ENCODE measurements at places on chromosomes 4 and X.
A peak's percentile ranks its signal among the peaks of the same experiment; 100 is the strongest.

DNA sequence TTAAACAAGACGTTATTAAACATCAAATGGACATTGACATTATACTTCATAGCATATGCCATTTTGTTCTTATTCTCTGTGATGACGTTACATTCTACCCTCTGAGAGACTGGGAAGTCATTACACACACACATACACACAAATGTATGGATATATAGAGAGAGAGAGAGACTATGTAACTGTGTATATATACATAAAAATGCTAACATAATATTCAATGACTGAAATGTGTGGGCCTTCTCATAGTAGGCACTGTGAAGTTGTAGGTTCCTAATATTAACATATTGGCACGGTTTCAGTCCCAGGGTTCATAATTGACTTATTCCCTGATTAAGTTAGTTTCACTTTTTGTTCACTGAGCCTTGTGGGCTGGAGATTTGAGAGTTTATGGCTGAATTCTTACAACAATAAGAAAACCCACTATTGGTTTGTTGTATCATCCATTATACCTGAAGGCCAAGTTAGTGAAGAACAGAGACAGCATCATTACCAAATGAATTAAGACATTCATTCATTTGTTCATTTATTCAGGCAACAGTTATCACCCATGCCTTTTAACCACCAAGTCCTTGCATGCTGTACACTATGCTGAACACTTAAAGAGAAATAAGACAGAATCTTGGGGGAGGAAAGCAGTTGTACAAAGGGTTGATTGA lies 68.5 kb downstream of the GAB1 start:
- DNase-seq: no peak

DNA sequence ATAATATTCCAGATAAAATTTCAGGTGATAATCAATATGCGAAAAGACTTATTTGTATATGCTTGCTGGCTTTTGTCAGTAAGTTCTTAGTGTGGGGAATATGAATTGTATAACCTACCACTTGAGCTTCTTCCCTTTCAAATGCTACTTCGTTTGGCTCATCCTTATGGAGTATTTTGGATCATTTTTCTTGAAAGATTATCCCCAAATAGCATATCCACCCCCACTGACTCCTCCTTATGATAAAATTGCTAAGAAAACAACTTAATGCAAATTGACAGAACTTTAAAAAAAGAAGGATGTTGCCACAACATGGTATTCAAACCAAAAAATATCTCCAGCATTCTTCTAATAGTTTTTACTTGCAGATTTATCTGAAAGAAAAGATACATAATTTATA lies 393.3 kb downstream of the PPP3CA start:
- no peak for DNase-seq

GRCh38 chr4:118761397-118762016 lies 74.4 kb downstream of the SEC24D start:
- no peak for DNase-seq

GRCh38 chrX:129139837-129140598 lies 383.3 kb downstream of the SMARCA1 start:
- no peak for DNase-seq

- DNase-seq: no peak
Measured at GRCh38 chrX:72399816-72400215, 94.1 kb upstream of the CITED1 start.

- no peak for DNase-seq
Measured at GRCh38 chrX:39427906-39428305, 626.6 kb downstream of the MID1IP1 start.

DNA sequence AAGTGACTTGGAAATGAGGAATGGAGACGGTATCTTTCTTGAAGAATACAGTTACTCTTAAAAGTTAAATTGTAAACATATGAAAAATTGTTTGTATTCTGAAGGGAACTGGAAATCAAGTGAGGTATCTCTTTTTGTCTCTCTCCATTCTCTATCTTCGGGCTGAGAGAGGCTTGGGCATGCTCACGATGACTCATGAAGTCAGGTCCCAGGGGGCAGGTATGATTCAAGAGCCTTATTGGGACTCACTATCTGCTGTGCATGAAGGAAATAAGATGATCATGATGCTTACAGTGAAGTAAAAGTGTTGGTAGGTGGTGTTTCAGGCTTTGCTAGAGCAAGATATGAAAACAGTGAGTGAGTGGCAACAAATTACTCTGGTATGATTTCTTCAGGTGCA lies 200.4 kb upstream of the PITX2 start:
- peak; percentile 9 for DNase-seq

DNA sequence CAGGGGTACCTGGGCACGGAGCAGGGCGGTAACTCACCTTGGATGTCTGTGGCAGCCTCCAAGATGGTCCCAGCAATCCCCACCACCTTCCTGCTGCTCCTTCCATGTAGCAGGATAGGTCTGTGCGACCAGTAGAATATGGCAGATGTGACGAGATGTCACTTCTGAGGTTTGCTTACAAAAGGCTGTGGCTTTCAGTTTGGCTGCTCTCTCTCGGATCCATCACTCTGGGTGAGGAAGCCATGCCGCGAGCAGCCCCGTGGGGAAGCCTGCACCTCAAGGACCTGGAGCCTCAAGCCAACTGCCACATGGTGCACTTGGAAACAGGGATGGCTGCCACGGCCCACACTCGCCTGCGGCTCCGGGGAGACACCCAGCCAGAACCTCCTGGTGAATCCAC lies 37.6 kb downstream of the WFS1 start:
- no peak for DNase-seq

GRCh38 chr4:113831457-113831856 lies 69.9 kb upstream of the CAMK2D start:
- DNase-seq: no peak

DNA sequence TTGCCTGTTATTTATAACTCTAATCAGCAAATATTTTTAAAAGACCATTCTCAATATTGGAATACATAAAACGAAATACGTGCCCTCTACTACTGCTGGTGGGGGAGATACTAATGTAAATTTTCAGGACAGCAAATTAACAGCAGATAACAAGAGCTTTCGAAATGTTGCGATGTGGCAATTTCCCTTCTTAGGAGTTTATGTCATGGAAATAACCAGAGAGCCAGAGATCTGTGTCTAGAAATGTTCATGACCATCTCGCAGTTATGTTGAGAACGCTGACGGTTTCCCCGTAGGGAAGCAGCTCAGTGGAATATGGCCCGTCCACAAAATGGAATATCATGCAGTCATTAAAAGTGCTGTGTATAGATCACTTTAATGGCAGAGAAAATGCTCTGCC lies 238.4 kb upstream of the PSAPL1 start:
- DNase-seq: no peak

- no peak for DNase-seq
Measured at GRCh38 chrX:153714256-153714655, 9.9 kb downstream of the BCAP31 start.

Measured in smooth muscle cell of the brain vasculature (primary cell).